ENCODE measurements at places on chromosomes 1 and 21.
A peak's percentile ranks its signal among the peaks of the same experiment; 100 is the strongest.

DNA sequence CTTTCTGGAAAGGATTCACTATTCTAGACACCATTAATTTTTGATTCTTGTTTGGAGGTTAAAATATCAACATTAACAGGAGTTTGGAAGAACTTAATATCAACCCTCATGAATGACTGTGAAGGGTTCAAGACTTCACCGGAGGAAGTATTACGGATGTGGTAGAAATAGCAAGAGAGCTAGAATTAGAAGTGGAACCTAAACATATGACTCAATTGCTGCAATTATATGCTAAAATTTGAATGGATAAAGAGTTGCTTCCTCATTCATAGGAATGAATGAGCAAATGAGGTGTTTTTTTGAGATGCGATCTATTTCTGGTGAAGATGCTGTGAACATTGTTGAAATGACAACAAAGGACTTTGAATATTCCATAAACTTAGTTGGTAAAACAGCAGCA, 77.9 kb upstream of the TNFSF4 start:
- no peak for DNase-seq

GRCh38 chr1:169105434-169106094, 926 bp upstream of the ATP1B1 start:
- peak; percentile 7 for DNase-seq

- DNase-seq, result no peak
Observed at GRCh38 chr1:34928699-34929496, 552 bp downstream of the DLGAP3 start.

DNA sequence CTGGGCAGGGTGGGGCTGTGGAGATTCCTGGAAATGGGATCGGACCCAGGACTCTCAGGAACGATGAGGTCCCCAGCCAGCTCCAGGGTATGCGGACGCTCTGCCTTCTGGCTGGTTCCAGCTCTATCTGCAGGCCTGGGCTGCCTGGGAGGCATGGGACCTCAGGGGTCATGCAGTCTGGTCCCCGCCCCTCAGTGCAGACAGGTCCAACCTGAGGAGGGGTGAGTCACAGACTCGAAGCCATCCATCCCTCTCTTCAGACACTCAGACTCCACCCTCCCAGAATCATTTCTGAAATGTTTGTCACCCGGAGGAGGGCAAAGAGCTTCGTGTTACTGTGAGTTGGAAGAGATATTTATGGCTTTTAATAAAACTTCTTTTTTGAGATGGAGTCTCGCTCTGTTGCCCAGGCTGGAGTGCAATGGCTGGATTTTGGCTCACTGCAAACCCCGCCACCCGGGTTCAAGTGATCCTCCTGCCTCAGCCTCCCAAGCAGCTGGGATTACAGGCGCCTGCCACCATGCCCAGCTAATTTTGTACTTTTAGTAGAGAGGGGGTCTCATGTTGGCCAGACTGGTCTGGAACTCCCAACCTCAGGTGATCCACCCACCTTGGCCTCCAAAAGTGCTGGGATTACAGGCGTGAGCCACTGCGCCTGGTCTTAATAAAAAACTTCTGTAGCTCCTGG, 5.9 kb upstream of the MYOM3 start:
- DNase-seq, result no peak

DNA sequence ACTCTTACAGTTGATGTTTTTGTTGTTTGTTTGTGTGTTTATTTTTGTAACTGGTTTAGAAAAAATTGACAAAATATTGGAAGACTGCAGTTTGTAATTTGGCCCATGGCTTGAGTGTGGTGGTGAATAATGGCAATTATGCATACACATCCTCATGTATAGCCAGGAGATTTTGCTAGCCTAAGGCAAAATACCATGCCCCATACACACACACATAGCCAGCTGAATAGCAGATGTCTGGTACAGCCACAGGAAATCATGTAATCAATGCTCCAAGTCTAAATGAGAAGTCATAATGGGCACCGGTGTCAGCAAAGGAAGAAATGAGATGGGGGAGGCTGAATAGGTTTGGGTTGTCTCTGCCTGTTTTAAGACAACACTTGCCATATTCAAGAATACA, 135.2 kb upstream of the COA6 start:
- no peak for DNase-seq

GRCh38 chr1:68976916-68977610, 480.2 kb upstream of the DEPDC1 start:
- DNase-seq, result no peak

- DNase-seq, result no peak
Observed at GRCh38 chr1:95582746-95583145, 348.7 kb downstream of the RWDD3 start.

DNA sequence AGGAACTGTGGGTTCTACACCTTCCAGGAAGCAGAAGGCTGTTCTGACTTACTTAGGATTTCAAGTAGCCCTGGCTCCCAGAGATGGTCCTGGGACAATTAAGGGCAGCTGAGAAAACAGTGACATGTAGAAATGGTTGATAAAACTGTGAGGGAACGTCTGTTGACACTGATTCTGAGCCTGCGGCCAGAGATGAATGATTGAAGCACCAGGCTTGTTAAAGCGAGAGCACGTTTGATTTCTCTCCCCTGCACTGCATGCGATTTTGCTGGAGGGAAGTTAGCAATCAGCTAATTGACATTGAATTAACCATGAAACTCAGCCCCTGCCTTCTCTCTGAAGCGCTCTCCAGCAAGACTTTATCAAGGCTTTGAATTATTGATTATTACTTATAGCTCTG, 29.9 kb upstream of the POU3F1 start:
- no peak for DNase-seq

DNA sequence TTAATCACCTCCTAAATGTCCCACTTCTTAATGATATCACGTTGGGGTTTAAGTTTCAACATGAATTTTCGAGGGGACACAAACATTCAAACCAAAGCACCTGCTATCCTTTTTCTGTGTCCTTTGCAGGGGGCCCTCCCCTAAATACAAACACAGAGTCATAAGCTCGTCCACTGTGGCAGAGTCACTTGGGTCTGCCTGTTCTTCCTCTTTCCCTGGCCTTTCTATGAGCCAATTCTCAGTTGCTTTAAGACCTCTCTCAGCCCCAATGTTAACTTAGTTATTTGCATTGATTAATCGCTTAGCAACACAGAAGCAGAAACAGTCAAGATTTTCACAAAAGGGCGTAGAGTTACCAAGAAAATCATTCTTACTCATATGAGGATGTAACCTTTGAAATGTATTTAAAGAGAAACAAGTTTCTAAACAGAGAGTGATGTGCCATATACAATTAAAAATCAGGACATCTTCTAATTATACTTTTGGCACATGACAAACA, 14.9 kb downstream of the APCS start:
- no peak for DNase-seq
